SK-N-DZ (cell line): ENCODE measurements at places on chromosomes 1 and 21.

GRCh38 chr1:205626216-205626615, 5.6 kb downstream of the ELK4 start:
- no peak for DNase-seq

DNA sequence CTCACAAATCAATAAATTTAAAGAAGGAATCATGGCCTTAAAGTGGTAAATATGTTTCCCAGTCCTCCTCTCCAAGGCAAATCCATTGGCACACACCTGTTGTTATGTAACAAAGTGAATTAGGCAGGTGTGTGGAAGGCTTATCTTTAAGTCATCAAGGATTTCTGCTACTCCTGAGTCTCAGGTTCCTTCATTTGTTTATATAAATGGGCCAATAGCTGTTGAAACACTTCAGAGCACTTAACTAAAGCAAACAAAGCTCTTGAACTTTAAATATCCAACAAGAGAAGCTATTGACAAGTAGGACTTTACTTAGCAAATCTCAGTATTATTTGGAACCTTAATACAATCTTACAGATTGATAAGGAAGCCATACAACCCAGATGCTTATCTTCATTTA, 99.3 kb upstream of the ESRRG start:
- no peak for DNase-seq

GRCh38 chr1:91684481-91685196, 184.0 kb downstream of the CDC7 start:
- no peak for DNase-seq

DNA sequence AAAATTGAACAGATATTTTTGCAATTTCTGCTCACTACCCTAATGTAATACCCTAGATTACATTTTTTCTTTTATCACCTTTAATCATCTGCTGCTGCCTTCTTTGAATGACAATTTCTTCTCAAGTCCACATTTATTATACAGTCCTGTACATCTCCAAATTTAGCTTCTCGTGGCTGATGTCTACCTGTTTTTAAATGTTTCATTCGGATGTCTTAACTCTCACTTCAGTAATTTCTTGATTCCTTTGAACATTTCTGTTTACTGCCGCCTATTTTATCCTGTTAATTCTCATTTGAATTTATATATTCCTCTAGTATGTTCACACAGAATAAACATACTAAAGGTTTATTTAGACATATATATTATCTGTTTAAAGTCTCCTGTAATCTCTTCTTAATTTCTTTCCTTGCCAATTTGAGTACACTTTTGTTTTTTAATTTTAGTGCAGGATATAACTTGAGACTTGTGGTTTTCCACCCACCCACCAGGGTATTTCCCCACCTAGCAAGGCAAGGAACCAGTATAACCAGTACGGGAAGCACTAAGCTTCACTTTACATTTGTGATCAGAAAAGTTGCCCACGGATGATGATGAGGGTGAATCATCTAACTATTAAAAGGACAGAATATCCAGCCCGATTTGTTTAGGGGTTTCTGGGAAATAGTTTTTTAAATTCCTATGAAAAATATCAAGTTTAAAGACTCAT, 12.7 kb downstream of the INSL5 start:
- DNase-seq: no peak

GRCh38 chr1:53651356-53651755, 87.6 kb downstream of the GLIS1 start:
- DNase-seq: no peak

DNA sequence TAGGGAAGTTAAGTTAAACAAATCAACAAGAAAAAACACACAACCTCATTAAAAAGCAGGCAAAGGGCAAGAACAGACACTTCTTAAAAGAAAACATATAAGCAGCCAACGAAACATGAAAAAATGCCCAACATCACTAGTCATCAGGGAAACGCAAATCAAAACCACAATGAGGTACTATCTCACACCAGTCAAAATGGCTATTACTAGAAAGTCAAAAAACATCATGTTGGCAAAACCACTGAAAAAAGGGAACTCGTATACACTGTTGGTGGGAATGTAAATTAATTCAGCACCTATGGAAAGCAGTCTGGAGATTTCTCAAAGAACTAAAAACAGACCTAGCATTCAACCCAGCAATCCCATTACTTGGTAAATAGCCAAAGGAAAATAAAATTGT, 51.1 kb downstream of the HSF2BP start:
- DNase-seq: no peak

DNA sequence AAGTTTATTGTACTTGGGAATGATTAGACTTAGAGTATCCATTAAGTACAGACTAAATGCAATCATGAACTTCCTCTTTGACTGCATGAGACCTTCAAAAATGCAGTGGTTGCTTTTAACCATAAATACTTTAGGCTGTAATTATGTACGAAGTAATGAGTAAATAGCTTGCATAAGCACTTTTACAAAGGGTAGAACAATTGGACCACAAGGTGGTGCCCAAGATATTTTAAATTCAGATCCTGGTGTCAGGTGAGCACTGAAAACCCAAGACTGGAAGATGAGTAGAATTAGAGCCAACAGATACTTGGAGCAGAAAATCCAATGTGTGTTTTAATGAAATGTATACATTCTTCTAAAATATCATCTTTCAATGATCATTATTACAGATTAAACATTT, 43.4 kb upstream of the RHOU start:
- peak; percentile 53 for DNase-seq

DNA sequence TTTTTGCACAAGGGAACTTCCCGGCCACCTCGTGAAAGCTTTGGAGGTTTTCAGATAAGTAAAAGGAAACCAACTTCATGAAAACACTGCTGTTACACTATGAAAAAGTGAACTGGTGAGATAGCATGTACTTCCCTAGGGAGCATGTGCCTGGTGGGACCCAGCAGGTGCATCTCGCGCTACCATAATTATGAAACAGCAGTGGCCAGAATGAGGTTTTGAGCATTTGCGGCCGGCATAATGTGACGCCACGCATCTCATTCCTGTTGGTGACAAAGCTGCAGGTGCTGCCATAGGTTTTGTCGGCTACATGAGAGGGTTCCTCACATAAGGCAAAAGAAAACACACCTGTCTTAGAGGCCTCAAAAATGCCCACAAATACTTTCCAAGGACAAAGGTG, 1.7 kb downstream of the KRTAP10-3 start:
- no peak for DNase-seq
